Urinary bladder (tissue), 4 donors: ENCODE measurements at places on chromosomes 1 and 21. TPM values are rescaled to one million over a fixed set of nuclear protein-coding genes. Genes with fewer than 3 reads are reported as not detected.

Gene LCA5L
- polyA plus RNA-seq, result 1.5 TPM

Gene C1orf94
- polyA plus RNA-seq, result not detected

Gene CTTNBP2NL
- 13.2 TPM for polyA plus RNA-seq

GRCh38 chr1:80673935-80674597 lies 1126.7 kb upstream of the ADGRL2 start:
- no peak for DNase-seq

Gene CA6
- polyA plus RNA-seq, result not detected

- DNase-seq, result no peak
These were observed 67.9 kb upstream of the ARID1A start for GRCh38 chr1:26627954-26628353.

- DNase-seq, result no peak
These were observed at the start of gene SERTAD4 for GRCh38 chr1:210232511-210233215. TSS of gene SERTAD4 (plus strand) at chr1:210232796. CDS start at chr1:210237961, 5,165 bp downstream.

DNA sequence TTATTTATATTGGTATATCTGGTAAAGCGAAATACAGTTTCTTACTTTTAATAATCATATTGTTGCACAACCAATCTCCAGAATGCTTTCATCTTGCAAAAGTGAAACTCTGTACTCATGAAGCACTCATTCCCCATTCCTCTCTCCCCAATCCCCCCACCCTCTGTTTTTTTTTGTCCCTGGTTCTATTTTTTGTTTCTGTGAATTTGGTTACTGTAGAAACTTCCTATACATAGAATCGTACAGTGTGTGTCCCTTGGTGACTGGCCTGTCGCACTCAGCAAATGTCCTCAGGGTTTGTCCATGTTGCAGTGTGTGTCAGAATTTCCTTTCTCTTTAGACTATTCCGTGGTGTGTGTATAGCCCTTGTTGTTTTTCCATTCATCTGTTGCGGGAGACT lies 7.9 kb upstream of the NLRP3 start:
- DNase-seq, result no peak

DNA sequence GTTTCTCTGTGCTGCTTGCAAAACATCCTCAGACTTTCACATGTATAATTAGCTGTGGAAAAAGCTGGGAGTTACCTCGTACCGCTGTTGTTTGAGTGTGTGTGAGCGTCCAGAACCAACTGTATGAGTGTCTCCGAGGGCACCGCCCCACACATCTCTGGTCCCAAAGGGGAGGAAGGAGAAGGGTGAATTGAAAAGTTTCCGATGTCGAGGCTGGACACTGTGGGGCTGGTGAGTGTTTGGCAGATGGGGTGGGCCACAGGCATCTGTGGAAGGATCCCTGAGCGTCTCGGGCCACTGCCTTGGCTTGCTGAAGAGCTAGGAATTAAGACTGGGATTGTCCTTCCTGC lies 1.2 kb downstream of the ATP2B4 start:
- DNase-seq, result no peak

Gene LCE2A
- polyA plus RNA-seq, result not detected

- no peak for DNase-seq
These were observed 6.7 kb downstream of the TRIM45 start for GRCh38 chr1:117114877-117115276.

DNA sequence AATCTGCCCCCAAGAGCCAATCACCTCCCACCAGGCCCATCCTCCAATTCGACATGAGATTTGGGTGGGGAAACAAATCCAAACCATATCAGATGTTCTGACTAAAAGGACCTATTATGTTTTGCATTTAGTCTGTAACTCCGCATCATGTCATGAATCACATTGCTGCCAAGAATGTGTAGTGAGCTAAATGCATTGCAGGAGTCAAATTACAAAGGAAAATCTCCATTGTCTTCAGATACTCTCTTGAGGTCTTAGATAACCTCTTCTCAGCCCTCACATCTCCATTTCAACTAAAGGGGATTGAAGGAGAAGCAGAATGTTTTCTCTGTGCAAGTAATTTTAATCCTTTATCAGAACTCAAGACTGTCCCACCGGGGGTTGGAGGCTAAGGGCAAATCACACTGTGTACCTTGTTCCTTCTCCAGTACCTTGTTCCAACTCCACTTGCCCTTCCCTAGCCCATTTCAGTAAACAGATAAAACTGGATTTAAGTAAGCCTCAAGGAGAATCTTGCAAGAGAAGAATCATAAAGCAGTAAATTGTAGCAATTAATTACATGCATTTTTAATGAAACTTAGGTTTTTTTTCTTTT lies 34.1 kb downstream of the EXTL2 start:
- DNase-seq, result no peak

DNA sequence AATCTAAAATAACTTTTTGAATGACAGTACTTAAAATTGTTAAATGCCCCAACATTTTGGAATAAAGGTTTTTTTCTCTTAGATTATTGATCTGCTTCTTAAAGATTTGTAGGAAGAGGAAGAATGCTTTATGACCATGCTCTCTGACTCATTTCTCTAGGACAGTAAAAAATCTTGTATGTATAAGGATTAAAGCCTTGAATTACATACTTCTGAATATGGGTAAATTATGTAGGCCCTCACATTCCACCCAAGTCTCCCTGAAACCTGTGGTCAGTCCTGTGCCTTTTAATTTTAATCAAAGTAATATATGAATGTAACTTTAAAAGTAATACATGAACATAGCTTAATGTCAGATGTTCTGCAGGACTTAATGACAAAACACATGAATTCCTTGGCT lies 50.5 kb downstream of the ABCD3 start:
- DNase-seq, result no peak

GRCh38 chr1:98538106-98538505 lies 123.4 kb upstream of the SNX7 start:
- DNase-seq, result peak; percentile 11

DNA sequence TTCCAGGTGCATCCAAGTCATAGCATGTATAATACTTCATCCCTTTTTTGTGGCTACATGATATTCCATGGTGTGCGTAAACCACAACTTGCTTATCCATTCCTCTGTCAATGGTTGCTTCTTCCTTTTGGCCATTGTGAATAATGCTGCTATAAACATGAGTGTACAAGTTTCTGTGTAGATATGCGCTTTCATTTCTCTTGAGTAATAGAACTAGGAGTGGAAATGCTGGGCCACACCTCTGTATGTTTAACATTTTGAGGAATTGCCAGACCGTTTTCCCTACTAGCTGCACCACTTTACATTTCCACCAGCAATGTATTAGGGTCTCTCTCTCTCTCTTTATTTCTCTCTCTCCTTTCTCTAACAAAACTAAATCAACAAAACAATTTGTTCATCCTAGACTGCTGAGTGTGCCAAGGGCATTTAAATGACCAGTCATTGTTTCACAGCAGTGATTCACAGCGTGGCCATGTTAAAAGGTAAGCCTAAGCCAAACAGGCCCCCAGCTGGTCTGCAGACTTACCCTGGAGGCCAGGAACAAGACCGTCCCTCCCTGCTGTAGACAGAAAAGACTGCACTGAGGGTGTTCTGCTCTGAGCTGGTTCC lies 53.2 kb upstream of the LYST start:
- DNase-seq, result no peak
